ENCODE measurements at places on chromosomes 5 and 9.

- DNase-seq, result peak; percentile 45
These were observed 142.6 kb downstream of the PBX3 start for GRCh38 chr9:125889476-125890419.

DNA sequence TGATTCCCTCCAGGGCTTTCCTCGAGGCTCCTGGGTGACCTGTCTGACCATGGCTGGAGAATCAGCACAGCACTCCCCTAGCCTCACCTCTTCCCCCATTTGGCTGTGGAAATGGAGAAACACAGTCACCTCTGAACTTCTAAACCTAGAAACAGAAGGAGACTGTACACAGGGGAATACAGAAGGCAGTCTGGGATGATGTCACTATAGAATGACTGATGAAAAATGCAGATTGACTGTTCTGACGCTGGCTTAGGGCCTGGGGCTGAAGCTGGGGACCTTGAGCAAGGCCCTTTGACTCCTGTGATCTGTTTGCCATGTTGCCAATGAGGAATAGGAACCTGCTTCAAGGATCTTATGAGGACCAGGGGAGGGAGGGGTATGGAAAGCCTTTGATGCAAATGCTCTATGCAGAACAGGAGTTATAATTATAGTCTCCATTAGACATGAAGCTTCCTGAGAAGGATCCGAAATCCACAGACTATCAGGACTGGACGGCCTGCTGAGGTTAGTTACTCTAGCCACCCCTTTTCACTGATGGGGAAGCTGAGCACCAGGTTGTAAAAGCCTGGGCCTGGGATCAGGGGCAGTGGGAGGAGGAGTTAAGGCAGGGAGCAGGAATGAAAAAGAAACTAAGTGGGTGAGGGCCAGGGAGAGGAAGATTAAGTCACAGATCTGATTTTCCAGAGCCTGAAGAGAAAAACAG is 24.4 kb upstream of the ANXA6 start:
- DNase-seq, result no peak

- DNase-seq, result no peak
These were observed 88.5 kb downstream of the FEM1C start for GRCh38 chr5:115456056-115456455.

GRCh38 chr9:132694144-132694543 is 23.9 kb downstream of the GTF3C4 start:
- DNase-seq, result peak; percentile 41

DNA sequence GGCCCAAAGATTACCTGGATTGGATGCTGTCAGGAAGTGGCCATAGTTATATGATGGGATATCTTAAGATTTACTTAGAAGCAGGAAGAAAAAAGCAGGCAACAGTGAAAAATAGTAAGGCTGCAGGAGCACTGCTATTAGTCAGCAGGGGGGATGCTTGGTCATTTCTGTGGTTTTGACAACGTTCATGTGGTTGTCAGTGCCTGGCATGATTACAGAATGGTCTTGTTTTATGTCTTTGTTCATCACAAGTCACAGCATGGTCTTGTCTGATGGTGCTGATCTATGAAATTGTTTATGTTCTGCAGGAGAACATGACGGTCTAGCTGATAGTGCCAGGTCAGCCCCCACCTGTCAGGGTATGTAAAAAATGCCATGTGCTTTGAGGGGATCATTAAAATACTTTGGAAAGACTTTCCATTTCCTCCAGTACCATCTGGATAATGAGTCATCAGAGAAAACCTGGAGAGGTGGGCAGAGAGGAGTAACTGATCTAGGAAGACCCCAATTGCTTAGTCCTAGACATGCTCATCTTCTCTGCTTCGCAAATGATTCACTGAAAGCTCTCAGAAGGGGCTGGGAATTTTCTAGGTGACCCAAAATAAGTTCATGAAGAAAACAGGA is 48.5 kb downstream of the PLGRKT start:
- peak; percentile 64 for DNase-seq

DNA sequence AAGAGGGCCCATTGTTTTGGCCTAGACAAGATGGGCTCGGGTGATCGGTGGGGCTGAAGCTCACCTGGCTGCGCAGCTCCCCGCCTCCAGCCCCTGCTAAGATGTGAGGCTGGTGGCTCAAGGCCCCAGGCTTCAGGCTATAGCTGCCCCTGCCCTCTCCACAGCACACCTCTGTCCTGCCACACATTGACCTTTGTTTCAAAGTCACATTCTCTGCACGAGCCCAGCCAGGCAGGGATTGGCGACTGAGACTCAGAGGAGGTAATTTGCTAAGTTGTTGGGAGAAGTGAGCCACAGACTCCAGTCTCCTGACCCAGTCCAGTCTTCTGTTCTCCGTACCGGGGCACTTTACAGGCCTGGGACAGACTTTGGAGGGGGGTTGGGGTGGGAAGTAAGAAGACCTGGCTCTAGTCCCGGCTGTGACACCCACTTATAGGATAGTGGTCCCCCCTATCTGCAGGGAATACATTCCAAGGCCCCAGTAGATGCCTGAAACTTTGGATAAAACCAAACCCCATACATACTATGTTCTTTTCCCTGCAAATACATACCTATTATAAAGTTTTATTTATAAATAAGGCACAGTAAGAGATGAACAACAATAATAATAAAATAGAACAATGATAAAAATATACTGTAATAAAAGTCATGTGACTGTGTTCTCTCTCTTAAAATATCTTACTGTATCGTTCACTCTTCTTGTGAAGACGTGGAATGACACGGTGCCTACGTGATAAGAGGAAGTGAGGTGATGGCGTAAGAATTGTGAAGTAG is 13.3 kb downstream of the PDGFRB start:
- DNase-seq, result no peak

DNA sequence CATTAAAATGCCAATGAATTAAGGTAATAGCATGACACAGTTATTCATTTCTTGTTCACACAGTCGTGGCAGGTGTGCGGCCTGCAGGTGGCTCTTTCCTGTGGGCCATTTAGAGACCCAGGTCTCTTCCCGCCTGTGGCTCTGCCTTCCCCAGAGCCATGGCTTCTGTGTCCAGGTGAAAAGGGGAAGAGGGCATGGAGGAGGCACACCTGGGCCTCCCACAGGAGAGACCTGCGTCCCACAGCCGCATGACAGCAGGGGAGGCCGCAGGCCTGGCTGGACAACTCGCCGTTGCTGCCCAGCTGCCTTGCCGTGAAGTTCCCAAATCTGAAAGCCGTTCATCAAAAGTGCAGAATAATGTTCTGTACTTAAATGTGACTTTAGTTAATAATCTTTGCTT is 14.4 kb upstream of the PLEKHG4B start:
- DNase-seq, result no peak

GRCh38 chr9:111274737-111275136 is 55.3 kb downstream of the OR2K2 start:
- no peak for DNase-seq

GRCh38 chr5:135227064-135228022 is 171.7 kb downstream of the MACROH2A1 start:
- DNase-seq, result no peak

DNA sequence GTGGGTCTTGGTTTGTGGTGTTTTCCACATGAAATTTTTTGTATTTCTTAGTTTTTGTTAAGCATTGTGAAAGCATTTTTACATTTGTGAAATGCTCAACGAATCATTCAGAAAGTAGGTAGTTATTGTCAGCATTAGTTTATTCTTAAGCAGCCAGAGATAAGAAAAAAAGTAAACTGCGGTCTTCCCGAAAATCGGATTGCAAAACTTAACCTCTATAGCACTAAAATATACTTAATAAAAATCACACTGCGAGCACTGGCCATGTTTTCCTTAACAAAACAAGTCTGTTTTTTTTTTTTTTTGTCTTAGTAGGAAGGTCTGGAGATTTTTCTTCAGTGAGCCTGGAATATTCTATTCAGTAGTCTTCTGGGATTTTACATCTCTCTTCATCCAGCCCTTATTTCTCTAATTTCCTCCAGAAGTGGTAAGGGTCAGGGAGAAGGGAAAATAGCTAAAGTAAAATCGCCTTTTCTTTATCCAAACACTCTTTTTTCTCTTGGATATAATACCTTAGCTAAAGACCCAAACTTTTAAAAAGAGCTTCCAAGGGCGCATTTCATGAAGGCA is 289.9 kb downstream of the DMAC1 start:
- DNase-seq, result no peak

- no peak for DNase-seq
These were observed 123.4 kb upstream of the MAN2A1 start for GRCh38 chr5:109566361-109566760.

- DNase-seq, result no peak
These were observed 17.4 kb downstream of the AKNA start for GRCh38 chr9:114370251-114370967.

DNA sequence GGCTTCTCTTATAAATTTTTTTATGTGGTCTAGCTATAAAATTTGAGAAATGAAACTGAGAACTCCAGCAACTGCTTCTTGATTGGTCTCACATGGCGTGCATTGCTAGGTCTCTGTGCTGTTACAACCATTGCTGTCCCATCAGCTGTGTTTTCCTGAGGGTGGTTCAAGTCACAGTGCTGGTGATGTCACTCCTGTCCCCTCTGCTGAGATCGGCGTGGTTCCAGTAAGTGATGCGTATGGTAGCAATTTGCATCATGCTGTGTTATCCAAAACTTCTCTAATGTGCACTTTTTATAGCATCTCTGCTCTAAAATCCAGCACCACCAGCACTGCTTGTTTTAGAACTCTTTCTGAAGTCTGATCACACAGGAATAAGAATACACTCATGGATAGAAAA is 112.6 kb upstream of the ZNF608 start:
- DNase-seq, result peak; percentile 95

- no peak for DNase-seq
These were observed 354.8 kb downstream of the DMRT2 start for GRCh38 chr9:1404940-1405339.

DNA sequence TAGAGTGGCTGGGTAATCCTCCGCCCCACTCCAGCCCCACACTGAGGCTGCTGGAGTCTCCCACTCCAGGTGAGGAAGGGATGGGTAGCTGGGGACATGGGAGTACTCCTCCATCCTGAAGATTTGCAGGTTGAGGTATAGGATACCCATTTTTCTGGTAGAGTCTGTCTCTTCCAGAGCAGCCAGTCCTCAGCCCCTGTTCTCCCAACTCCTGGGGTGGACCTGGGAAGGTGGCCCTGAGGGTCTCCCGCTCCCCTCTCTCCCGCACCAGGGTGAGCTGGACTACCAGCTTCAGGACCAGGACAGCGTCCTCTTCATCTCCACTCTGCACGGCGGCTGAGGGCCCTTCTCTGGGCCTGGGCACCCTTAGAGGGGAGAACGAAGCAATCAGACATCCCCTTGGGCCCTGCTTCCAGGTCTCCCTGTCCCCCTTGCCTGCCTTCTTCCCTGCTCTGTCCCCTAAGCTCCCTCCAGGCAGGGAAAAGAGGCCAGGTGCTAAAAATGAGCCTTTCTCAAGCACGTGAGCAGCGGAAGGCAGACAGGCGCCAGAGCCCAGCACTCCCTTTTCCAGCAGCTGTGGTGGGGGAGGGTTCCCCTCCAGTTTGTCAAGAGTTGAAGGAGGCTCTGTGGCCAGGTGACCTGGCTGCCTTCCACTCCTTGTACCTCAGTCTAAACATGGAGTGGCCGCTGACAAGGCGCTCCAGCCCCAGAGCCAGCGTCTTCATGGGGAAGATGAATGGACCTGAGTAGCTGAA is 18.4 kb downstream of the URM1 start:
- no peak for DNase-seq

DNA sequence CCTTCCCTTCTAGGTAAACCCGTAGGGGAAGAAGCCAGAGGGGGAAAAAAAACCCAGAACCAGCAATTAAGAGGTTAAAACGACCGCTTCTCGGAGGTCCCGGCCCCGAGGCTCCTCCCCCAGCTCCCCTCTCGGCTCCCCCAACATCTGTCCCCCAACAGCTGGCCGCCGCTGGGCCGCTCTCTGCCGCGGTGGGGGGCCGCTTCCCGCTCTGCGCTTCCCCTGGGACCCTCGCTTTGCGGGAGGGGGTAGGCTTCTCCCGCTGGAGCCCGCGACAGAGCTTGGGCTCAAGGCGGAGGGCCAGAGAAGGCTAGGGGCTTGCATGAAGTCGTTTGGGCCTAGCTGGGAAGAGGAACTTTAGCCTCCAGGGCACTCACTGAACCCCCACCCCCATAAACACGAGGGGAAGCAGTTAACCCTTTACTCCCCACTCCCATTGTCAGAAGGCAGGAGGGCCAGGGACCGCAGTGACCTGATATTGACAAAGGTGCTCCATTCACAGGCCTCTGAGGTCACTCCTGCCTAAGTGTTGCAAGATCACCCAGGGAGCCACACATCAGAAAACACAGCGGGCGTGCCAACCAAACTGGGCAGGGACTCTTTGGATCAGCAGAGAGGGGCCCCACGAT is 7.5 kb downstream of the LHX6 start:
- no peak for DNase-seq

GRCh38 chr5:107005653-107006052 is 665.1 kb downstream of the EFNA5 start:
- DNase-seq, result no peak

GRCh38 chr5:83157163-83157562 is 79.8 kb downstream of the XRCC4 start:
- peak; percentile 7 for DNase-seq

DNA sequence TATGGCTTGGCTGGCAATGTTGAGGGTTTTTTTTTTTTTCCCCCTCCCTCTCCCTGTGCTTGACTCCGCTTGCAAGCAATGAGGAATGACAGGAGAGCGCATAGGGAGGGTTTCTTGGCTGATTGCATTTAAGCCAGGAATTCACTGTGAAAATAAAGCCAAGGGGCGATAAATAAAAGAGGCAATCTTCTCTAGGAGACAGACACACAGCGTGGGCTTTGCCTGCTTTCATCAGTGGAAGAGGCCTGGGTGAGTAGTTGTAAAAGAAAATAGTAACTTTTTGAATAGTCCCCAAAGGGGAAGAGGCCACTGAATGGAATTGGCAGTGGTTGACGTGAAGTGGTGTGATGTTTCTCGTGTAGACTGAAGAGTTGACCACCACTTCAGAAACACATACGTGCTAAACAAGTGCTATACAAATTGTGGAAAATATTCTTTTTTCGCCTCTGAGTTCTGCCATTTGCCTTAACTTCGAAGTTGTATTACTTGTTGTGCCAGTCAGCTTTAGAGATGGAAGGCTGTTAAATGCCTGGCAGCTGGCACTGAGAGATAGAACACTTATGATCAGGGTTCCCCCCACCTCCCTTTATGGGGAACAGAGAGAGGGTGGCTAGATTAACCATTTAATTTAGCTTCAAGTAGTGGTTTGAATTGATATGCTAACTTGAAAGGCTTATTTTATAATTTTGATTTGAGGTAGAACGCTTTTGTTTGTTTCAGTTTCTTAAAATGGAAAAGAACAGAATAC is 3.0 kb downstream of the ZSWIM6 start:
- peak; percentile 13 for DNase-seq

- no peak for DNase-seq
These were observed 7.3 kb upstream of the S1PR3 start for GRCh38 chr9:88983865-88984542.

GRCh38 chr5:78102500-78102899 is 192.0 kb downstream of the AP3B1 start:
- DNase-seq, result no peak
